ENCODE measurements at places on chromosomes 7 and 10.
A peak's percentile ranks its signal among the peaks of the same experiment; 100 is the strongest.

GRCh38 chr10:100980311-100980710, 7.0 kb downstream of the MRPL43 start:
- DNase-seq: no peak

DNA sequence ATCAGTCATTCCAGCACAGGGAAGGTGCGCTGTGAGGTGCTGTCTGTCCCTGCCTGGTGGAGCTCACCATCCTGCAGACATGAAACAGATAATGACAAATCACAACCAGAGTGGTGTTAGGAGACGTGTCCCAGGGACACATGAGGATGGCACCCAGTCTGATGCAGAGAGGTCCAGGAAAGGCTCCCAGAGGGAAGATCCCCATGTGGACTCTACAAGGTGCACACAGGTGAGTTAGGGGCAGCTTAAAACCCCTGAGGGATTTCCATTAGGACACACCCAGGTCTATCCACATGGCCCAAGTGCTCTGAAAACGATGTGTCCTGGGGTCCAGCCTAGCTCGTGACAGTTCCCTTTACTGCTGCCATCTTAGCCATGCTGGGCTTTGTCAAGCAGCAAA, 91.4 kb downstream of the ADARB2 start:
- DNase-seq: no peak

DNA sequence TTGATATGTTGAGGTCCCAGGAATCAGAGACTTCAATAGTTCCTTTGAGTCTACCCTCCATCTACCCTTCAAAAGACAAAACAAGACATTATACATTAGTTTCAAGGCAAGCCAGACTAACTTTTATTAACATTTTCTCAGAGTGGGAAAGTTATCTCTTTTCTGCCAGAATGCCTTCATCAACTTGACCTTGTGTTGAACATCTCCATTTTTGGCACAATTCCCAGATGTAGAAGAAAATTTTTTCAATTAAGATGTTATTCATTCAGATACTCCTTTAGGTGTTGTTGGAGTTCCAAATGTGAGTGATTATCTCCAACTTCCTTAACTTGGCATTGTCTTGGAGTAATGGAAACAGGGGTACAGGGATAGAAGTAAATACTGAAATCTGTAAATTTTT, 59.1 kb downstream of the NRF1 start:
- no peak for DNase-seq

DNA sequence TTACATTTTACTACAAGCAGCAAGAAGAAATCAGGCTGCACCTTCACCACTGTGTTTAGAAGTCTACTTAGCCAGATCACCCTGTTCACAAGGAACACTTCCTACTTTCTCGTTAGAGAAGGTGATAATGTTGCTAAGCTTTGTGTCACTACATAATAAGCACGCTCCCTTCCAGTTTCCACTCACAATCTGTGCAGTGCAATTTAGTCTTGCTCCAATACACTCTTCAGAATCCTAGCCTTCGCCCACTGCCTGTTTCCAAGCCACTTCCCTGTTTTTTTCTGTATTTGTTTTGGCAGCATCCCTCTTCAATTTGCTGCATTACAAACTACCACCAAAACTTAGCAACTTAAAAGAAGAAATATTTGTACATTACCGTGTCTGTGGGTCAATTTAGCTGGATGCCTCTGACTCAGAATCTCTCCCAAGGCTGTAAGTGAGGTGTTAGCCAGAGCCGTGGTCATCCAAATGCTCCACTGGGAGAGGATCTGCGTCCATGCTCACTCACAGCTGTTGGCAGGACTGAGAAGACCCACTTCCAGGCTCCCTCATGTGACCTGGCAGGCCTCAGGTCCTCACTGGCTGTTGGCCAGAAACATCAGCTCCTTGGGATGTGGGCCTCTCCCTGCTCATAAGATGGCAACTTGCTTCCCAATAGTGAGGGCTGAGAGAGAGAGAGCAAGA, 110.4 kb downstream of the PON1 start:
- DNase-seq: no peak

- no peak for DNase-seq
Observed at GRCh38 chr10:4407783-4408182, 418.2 kb upstream of the AKR1E2 start.

DNA sequence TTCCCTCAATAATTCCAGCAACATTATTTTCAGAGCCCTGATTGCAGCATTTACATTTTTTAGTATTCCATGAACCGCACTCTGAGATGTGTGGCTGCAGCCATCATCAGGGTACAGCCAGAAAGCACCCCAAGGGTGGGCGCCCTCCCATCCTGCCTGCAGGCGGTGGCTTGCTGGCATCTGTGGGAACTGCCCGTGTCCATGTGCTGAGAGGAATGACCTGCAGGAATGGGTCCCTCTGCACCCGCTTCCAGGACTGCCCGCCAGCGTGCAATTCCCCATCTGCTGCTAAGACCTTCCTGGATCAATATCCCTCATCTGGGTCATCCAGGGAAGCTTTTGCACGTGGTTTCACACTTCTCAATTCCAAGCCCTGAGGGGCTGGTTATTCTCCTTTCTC, 32.8 kb upstream of the NUB1 start:
- DNase-seq: no peak

DNA sequence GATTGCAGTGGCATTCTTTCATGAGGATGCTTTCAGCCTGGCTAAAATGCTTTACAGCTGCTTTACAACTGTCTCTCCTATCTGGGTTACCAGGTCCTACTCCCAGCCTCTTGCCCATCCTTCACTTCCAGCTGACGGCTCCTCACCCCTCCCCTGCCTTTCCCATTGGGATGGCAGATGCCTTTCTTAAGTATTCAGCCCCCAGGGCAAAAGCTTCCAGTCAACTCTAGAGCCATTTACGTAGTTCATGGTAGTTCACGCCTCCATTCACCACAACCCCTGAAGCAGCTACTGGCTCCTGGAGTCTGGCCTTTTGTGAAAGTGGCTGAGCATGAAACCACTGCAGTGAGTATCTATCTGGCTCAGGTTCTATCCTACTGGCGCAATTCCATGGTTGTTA, 17.2 kb upstream of the BMPER start:
- DNase-seq: no peak

DNA sequence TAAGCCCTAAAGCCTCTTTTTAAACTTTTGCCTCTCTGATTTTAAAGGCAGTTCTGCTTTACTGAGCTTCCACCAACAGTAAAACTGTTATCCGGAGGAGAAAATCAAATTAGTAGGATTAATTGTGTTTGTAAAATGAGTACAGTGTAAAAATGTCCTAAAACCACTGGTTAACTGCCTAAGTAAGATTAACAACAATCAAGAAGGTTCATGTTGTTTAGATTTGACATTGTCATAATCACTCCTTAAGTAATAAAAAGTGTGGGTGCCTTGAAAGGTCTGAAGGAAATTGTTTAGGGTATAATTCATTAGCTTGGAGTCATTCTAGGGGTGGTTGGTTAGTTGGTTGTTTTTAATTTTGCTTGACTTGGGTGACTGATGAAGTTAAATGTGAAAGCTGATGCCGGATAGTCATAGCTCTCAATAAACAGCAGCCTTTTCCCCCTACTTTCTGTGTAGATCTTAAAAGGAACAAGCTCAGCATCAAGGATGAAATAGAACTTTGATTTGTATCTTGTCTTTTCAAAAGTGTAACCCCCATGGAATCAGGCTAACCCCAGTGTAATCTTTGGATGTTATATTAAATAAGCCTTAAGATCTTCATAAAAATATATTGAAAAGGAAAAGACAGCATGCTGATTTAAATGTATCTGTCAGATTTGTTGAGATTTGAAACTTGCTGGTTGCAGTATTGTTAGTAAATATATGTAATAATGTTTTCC, 148.3 kb downstream of the ARID5B start:
- no peak for DNase-seq

DNA sequence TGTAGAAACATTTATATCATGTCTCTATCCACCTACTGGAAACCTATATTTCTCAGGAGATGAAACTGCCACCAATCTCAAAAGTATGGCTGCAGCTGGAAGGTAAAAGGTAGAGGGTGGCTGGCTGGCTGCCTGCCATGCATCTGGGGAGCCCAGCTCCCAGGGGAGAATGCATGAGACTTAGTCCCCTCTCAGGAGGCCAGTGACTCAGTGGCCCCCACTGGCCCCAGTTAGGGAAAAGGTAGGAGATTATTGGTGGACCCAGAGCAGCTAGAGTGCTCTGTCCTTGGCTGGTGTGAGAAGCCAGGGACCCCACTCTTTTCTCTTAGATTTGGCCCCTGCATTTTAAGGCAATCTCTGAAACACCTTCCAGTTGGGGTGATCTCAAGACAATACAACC, 6.8 kb upstream of the NKX2-3 start:
- no peak for DNase-seq

GRCh38 chr10:25682203-25682851, 251.7 kb upstream of the MYO3A start:
- peak; percentile 43 for DNase-seq

GRCh38 chr10:100065084-100065660, 16.5 kb downstream of the CPN1 start:
- no peak for DNase-seq

- DNase-seq: no peak
Observed at GRCh38 chr10:4102802-4103344, 317.9 kb upstream of the KLF6 start.

- no peak for DNase-seq
Observed at GRCh38 chr10:78436706-78437406, 403.2 kb downstream of the RPS24 start.

GRCh38 chr7:71386152-71386785, 254.3 kb downstream of the GALNT17 start:
- no peak for DNase-seq

DNA sequence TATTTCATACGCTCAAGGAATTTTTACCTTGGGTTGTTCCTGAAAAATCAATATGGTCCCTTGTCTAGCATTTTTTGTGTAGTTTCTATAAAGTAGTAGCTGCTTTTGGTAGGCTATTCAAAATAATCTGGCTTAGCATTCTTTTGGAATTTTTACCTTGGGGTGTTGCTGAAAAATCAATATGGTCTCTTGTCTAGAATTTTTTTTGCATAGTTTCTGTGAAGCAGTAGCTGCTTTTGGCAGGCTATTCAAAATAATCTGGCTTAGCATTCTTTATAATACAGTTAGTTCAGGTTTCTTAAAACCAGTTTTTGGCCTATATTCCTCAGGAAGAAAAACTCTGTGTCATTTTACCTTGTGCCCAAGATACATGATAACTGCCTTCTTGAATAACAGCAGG, 301.9 kb downstream of the SUGCT start:
- DNase-seq: no peak

All from NCI-H2227 treated with DMSO at 0.1 percent for 48 hours (cell line).